ENCODE measurements at places on chromosomes 4 and X.

DNA sequence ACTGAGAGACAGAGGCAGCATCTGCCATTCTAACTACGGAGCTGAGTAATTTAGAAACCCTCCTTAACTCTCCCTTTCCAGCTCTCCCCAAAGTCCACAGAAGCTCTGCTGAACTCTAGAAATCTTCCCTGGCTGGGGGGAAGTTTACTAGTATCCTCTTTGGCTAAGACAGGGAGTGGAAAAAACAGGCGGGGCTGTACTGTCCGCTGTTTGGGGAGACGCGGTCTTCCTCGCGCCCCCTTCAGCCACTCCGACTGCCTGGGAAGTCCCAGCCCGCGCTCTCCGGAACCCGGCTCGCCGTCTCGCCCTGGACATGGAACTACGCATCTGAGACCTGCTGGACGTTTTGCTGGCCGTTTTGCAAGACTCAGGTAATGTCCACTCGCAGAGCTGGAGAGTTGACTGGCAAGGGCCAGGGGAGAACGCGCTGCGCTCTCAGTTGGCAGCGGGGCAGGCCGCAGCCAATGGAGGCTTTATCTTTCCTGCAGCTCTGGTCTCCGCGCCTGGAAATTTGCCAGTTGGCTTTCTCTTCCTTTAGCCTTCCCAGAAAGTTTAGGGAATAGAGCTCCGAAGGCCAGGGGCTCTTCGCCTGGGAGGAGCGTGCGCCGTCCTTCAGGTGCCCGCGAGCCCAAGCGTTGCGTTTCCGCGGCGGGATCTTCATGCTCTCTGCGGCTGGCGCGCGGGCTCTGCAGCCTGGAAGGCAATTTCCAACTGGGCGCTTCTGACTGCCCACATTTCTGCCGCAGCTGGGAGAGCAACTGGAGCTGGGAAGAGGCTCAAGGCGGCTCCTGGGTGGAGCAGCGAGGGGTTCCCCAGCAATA lies 892 bp downstream of the IL1RAPL2 start:
- DNase-seq: no peak

DNA sequence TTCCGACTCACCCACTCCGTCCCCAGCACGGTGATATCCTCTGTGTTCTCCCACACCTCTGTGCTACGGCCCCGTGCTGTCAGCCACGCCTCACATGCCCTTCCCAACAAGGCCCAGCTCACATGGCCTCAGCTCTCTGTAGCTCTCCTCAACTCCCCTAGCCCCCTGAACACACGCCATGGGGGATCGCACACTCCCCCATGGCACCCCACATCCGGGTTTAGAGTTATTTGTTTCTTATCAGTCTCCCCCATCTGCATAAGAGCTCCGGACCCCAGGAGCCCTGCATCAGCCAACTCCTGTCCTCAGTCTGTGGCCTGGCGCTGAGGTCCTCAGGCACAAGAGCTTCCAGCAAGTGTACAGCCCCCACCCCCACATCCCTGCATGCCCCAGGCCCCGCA lies 7.0 kb downstream of the C4orf50 start:
- no peak for DNase-seq

DNA sequence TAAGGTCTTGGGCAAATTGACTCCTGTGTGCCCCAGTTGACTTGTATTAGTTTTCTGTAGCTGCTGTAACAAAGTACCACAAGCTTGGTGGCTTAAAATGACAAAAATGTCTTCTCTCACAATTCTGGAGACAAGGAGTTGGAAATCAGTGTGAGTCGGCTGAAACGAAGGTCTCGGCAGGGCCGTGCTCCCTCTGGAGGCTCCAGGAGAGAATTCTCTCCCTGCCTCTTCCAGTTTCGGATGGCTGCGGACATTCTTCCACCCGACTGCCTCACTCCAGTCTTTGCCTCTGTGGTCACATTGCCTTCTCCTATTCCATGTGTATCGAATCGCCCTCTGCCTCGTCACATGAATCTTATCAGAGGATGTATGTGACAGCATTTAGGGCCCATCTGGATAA lies 66.0 kb upstream of the PHOX2B start:
- no peak for DNase-seq

- no peak for DNase-seq
Measured at GRCh38 chr4:6988016-6988715, 55.0 kb upstream of the TADA2B start.

- no peak for DNase-seq
Measured at GRCh38 chrX:50436797-50437196, 33.8 kb downstream of the DGKK start.

GRCh38 chr4:681736-682451 lies 7.1 kb downstream of the SLC49A3 start:
- peak; percentile 66 for DNase-seq
